HS-5 (cell line): ENCODE measurements at places on chromosomes 7 and 10.

DNA sequence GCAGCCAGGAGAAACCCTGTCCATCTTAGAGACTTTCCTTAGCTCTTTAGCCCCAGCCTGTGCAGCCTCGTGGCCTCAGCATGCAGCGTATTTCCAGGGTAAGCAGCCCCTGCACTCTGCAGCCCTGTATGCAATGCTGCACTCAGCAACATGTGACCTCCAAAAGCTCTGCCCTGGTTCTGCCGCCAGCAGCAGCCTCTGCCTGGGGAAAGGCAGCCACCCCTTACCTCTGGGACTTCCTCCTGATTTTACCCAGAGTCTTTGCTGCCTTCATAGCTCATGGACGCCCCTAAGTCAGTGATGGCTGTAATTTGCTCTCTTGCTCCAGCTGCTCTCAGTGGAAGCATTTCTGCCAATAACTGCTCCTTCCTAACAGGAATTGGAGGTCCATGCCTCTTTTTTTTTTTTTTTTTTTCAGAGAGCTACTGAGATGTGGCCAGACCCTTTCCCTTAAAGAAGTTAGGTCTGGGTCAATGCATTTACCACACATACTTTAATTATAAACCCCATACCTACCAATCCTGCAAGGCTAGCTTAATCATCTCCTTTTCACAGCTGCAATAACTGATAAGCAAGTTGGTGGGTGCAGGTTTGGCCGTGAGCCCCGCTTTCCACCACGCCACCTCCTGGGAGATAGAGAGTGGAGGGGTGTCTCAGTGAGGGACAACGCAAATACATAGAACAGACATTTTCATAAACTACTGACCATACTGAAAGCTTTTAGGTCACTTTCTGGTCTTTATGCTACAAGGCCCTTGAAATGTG, 71.7 kb downstream of the RAMP3 start:
- DNase-seq, result no peak

GRCh38 chr7:104275900-104276299, 52.5 kb upstream of the LHFPL3 start:
- DNase-seq, result no peak

- no peak for DNase-seq
Measured at GRCh38 chr10:113603057-113603777, 50.4 kb downstream of the HABP2 start.

DNA sequence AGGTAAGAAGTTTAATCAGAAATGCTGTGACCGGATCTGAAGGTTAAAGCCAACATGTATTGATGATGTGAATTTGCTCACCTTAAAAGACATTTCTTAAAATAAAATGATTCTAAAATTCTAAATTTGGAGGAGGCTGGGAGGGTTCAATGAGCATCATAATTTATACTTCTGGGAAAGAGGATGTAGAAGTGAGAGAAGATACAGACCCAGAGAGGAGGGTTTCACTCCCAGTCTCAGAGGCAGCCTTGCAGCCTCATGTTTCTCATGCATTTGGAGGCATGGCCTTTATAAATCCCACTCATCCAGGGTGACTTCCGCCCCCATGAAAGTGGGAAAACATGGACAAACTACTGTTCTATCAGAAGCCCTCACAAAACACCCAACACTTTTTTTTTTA, 305.6 kb upstream of the PITRM1 start:
- DNase-seq, result no peak

GRCh38 chr10:119444866-119445265, 97.7 kb downstream of the RGS10 start:
- no peak for DNase-seq

DNA sequence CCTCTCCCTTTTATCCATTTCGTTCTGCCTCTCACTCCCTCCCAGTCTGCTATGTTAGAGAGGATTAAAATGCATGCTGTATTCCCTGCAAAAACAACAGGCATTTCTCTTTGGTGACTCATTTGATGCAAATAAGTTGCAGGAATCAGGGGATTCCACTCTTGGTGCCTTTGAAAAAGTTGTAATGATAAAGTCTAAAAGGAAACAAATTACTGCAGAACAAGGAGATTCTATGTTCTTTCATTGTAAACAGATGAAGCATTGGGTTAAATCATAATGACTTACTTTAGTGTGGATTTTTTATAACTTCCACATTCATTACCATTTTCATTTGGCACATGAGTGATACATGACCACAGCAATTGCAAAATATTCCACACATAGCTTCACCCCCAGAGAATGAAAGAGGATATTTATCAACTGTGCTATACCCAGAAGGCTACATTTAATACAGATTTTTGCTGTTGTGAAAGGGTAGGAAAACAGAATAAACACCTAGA, 33.4 kb upstream of the ABLIM1 start:
- no peak for DNase-seq

DNA sequence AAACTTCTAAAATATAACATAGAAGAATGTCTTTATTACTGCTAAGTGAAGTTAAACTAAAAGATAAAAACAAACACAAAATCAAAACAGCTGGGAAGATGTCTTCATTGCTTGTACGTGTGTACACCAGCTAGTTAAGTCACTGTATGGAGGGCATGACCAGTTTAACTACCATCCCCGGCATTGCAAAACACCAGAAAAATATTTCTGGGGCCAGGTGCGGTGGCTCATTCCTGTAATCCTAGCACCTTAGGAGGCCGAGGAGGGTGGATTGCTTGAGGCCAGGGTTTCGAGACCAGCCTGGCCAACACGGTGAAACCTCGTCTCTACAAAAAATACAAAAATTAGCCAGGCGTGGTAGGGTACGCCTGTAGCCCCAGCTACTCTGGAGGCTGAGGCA, 19.2 kb upstream of the C7orf33 start:
- DNase-seq, result no peak

GRCh38 chr7:110399421-110399820, 691.5 kb upstream of the LRRN3 start:
- DNase-seq, result no peak

GRCh38 chr10:32163762-32164148, 107.5 kb upstream of the KIF5B start:
- DNase-seq, result no peak

- no peak for DNase-seq
Measured at GRCh38 chr10:104146882-104147281, 24.9 kb downstream of the SFR1 start.

DNA sequence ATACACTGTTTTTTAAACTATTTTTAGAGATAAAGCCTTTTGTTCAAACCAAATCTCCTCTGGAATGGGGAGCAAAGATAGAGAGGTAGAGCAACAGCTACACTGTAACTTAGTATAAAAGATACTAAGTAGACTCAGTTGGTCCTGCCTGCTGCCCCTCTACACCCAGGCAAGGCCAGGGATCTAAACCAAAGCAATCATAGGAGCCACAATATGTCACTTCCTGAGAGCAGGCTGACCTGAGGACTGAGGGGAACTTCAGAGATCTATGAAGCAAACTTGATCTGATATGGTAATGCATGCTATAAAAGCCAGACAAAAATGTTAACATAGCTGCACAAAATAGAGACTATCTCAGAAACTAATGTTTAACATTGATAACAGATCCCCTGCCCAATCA, 7.0 kb upstream of the TRDMT1 start:
- no peak for DNase-seq

GRCh38 chr10:47081264-47081663, 170.0 kb downstream of the PTPN20 start:
- no peak for DNase-seq

DNA sequence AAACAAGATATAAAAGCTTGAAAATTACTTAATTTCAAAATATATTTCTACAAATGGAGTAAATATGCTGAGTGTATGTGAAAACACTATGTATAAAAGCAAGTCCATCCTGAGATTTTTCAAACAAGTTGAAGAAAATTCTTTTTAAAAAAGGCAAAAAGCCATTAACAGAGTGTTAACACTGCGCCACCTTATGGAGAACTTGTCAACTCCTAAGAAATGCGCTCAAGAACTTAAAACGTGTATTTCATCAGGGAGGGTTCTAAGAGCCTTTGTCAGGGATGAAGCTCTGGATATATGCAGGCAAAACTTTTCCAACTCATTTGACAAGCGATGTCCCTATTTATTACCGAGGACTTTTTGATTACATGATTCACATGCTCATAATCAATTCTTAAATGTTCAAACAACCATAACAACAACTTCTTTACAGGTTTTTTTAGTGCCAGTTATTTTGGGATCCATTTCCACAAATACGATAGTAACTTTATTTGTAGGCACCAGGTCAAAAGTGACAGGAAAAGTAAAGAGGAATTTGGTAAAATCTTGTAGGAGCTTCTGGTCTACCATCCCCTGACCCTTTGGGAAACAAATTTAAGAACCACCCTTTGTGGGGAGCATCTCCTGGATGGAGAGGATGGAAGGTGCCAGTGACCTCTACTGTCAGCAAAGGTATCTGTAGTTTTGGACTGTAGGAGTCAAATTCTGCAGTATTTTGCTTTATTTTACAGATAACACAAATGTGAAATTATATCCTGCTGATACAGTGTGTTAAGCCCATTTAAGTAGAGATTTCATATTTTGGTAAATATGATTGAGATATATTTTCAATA, 23.2 kb downstream of the CALCR start:
- no peak for DNase-seq

DNA sequence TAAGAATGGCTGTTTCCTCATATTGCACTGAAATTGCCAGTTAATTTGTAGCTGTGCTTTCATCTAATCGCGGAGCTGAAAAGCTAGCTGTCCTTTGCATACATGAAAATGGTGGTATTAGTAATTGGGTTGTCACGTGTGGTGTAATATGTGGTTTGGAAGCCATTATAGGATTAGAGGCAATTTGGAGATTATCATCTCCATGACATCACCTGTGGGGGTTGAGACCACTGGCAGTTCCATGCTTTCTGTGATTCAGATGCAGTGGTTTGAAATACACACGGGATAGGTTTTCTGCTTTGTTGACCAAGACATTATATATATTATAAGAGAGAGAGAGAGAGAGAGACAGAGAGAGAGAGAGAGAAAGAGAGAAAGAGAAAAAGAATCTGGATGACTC, 180.8 kb downstream of the RAB11FIP2 start:
- DNase-seq, result no peak

- no peak for DNase-seq
Measured at GRCh38 chr10:86261941-86262687, 104.5 kb downstream of the GRID1 start.

DNA sequence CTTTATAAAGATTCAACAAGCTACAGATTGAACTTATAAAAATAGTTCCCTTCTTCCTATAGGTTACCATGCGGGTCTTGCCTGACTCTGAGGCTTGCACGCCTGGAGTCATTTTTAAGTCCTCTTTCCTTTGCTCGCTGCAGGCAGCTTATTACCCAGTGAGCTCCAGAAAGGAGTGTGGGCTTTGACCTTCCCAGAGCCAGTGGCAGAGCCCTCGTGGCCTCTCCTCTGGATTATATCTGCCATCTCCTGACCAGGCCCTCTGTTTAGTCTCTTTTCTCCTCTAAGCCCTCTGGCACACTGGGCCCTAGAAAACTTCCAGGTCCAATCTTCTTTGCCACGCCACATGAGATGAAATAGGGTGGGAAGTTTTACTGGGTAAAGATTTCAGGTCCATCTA, 39.9 kb upstream of the EZH2 start:
- DNase-seq, result no peak

- no peak for DNase-seq
Measured at GRCh38 chr10:62634576-62634975, 169.9 kb upstream of the ADO start.

- DNase-seq, result no peak
Measured at GRCh38 chr7:86953219-86953618, 106.2 kb downstream of the ELAPOR2 start.

DNA sequence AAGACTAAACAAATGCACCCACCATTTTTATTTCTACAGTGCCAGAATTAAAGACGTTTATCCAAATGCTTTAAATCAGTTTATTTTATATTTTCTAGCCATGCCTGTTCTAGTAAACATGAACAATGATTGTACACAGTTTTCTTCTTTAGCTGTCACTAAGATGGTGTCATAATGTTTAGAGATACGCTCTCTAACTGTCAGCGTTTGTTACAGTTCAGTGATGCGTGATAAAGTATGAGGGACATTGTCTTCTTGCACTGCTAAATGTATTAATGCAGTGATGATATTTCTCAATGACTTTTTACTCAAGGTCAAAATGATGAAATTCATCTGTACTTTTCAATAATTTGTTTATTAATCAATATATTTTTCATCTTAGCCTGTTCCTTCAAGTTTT, 513.6 kb downstream of the ATRNL1 start:
- DNase-seq, result no peak

DNA sequence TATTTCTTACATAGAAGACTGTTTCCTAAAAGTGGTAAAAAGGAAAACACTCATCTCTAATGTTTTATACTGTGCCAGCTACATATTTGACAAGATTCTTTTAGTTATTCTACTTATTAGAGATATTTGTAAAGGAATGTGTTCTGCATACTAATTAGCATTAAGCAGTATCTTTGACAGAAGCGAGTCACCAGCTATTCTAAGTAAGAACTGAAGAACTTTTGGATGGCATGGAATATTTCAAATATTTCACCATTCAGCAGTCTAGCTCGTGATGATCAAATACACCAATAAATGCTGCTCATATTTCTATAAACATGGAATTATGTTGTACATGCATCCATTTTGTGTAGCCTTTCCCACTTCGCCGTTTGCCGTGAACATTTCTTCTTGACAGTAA, 241.6 kb upstream of the TCF7L2 start:
- no peak for DNase-seq

DNA sequence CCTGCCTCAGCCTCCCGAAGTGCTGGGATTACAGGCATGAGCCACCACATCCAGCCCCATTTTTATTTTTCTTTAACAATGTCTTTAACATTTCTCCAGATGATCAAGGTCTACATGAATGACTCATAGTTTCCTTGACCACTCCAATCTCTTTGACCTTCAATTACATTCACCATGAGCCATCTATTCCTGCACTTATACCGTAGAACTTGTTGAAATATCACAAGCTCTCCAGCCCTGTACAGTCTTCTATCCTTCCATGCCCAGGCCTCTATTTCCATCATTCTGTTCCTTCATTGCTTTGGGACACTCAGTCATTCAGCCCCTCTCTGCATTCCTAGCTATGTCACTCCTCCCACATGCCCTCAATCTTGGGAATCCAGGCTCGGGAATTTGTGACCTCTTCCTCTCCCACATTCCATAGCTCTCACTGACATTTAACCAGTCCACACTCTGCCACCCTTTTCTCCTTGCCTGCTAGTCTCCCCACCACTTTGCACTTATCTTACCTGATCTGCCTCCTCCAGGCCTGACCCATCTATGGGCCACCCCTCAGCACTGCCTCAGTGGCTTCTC, 151.8 kb upstream of the STK17A start:
- no peak for DNase-seq

GRCh38 chr7:142422621-142423020, 164.8 kb upstream of the PRSS58 start:
- no peak for DNase-seq

DNA sequence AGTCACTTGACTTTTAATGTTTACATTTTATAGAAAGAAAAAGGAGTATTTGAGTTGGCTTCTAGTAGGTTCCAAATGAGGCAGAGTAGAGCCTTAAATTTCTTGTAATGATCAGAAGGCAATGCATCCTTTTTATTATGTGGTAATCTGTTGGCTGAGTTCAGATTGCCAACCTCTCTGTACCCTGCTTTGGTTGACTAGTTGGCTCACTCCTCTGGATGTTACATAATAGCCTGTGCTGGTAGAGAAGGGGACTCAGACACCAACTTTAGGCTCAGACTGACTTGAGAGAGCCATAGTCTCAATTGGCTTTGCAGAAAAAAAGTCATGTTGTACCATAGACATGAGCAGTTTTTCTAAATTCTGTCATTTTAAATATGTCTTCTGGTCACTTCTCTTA, 46.8 kb upstream of the GLCCI1 start:
- no peak for DNase-seq
